Germinal center (tissue), 1 donor: ENCODE measurements at places on chromosomes 12 and 14.

- no peak for DNase-seq
Measured at GRCh38 chr14:95472819-95473251, 43.6 kb downstream of the SYNE3 start.

- peak; percentile 44 for DNase-seq
Measured at GRCh38 chr12:9740106-9740750, 7.3 kb upstream of the CLECL1 start.

DNA sequence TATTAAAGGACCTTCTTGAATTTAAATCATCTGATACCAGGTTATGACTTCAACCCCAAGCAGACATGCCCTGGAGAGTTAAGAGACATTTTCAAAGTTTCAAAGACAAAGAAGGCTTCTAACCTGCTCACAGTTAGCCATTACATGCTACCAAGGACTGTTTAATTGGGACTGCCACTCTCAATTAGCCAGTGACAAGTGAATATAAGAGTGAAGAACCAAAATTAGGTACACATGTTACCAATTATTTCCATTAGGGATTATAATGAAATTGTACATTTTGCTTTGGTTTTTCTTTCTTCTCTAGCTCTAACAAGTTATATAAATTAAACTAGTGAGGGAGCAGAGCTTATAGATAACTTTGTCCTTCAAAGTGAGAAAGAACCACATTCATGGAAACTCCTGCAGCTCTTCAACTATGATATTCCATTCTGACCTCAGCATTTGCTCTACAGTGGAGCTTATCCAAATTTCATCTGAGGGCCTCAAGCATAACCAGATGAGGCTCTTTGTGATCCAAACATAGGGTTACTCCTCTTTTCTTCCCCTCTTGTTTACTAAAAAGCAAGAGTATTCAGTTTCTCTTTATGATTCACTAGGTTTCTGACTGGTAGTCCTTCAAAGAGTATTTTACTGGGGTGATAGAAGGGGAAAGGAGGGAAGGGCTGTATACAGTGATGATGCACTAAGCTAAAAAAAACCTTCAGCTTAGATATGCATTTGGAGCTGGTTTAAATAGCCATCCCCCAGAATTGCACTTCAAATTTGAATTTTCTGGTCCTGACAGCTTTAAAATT is 91.3 kb downstream of the DUSP6 start:
- no peak for DNase-seq

- DNase-seq: no peak
Measured at GRCh38 chr14:33342299-33342974, 403.8 kb downstream of the NPAS3 start.
